ENCODE measurements at places on chromosomes 5 and 9.

- no peak for DNase-seq
Measured at GRCh38 chr5:33576726-33577590, 136.2 kb downstream of the TARS1 start.

DNA sequence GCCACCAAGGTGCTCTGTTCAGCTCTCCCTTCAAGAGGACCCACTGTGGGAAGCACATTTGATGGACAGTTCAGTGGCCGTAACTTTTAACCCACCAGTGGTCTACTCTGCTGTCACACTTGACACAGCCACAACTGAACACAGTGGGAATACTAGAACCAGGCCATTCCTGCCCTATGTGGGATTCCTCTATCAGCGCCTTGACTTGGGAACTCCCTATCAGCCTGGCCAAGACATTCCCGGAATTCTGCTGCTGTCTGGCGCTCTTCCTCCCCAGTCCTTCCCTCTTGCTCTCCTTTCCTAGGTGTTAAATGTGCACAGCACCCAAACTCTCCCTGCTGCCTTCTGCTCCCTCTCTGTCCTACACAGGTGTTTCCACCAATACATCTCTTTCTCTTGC, 23.1 kb upstream of the SH3PXD2B start:
- DNase-seq, result no peak

GRCh38 chr5:7473668-7474215, 77.8 kb downstream of the ADCY2 start:
- no peak for DNase-seq

GRCh38 chr5:368183-369084, 46.9 kb downstream of the AHRR start:
- DNase-seq, result no peak

GRCh38 chr5:6649186-6649585, 15.9 kb downstream of the SRD5A1 start:
- DNase-seq, result no peak

GRCh38 chr9:91488341-91488740, 64.7 kb upstream of the NFIL3 start:
- no peak for DNase-seq

GRCh38 chr5:74009502-74009901, 383.5 kb downstream of the ARHGEF28 start:
- no peak for DNase-seq

- no peak for DNase-seq
Measured at GRCh38 chr5:144125163-144125726, 45.2 kb downstream of the YIPF5 start.

- DNase-seq, result no peak
Measured at GRCh38 chr9:130271473-130271872, 5.9 kb downstream of the HMCN2 start.

DNA sequence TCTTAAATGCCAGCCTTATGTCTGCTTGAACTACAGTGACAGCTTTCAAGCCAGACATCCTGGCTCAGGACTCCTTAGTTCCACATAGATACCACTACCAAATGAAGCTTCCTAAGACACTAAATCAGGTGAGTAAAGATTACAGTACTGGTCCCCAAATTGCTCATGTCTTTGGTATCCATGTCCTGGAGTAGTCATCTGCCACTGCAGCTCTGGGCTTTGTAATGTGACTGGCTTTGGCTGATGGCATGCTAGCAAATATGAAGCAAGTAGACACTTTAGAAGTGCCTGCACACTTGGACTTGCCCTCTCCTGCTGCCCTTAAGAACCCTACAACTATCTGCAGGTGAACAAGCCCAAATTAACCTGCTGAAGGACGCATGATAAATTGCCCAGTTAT, 334.9 kb downstream of the BNC2 start:
- DNase-seq, result no peak

DNA sequence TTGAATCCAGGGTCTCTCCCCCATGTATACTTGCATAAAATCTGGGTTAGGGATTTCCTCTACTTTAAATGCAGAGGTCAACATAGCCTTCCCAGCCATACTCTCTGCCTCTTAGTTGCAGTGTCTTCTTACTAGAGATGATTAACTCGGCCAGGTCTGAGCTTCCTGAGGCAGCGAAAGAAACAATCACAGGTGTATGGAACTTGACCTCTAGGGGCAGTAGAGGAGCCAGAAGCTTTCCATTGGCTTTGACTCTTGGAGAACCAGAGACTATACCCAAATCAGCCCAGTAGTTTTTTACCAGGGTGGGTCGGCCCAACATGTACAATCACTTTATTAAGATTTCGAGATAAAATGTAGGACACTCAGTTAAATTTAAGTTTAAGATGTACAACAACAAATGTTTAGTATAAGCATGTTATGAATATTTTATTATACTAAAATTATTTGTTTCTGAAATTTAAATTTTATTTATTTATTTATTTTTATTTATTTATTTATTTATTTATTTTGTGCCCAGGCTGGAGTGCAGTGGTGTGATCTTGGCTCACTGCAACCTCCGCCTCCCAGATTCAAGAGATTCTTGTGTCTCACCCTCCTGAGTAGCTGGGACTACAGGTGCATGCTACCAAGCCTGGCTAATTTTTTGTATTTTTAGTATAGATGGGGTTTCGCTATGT, 48.0 kb upstream of the DMRT3 start:
- DNase-seq, result no peak

DNA sequence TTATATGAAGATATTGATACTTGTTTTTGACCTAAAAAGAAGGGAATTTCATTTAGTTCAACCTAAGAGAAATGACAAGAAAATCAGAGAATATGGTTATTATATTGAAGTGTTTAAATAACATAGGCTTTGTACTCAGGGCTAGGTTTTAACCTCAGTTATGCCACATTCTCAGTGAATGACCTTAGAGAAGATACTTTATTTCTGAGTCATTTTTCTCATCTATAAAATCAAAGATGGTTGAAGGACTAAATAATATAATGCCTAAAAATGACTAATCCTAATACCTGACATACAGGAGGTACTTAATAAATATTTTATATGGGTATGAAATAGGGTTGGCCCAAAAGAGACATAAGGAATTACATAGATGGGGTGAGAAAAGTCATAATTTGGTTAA, 32.3 kb downstream of the DIMT1 start:
- no peak for DNase-seq

DNA sequence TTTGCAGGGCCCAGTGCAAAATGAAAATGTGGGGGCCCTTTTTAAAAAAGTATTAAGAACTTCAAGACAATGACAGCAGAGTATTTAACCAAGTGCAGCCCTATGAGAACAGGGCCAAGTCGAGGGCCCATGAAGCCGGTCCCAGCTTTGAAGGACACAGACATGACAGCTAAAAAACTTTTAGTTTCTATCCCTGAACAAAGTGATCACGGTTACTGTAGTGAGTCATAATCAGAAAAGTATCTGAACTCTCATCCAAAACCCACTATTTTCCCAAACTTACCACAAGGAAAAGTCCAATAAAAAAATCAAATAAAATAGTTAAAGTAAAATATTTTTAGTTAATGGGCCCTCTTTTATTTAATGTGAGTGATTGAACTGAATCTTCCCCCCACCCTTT, 126.0 kb downstream of the MEF2C start:
- DNase-seq, result no peak

DNA sequence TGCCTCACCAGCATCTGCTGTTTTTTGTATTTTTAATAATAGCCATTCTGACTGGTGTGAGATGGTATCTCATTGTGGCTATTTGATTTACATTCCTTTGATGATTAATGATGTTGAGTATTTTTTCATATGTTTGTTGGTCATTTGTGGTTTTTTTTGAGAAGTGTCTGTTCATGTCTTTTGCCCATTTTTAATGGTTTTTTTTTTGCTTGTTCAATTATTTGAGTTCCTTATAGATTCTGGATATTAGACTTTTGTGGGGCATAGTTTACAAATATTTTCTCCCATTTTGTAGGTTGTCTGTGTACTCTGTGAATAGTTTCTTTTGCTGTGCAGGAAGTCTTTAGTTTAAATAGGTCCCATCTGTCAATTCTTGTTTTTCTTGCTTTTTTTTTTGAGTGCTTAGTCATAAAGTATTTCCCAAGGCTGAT, 148.1 kb downstream of the NPR3 start:
- no peak for DNase-seq

DNA sequence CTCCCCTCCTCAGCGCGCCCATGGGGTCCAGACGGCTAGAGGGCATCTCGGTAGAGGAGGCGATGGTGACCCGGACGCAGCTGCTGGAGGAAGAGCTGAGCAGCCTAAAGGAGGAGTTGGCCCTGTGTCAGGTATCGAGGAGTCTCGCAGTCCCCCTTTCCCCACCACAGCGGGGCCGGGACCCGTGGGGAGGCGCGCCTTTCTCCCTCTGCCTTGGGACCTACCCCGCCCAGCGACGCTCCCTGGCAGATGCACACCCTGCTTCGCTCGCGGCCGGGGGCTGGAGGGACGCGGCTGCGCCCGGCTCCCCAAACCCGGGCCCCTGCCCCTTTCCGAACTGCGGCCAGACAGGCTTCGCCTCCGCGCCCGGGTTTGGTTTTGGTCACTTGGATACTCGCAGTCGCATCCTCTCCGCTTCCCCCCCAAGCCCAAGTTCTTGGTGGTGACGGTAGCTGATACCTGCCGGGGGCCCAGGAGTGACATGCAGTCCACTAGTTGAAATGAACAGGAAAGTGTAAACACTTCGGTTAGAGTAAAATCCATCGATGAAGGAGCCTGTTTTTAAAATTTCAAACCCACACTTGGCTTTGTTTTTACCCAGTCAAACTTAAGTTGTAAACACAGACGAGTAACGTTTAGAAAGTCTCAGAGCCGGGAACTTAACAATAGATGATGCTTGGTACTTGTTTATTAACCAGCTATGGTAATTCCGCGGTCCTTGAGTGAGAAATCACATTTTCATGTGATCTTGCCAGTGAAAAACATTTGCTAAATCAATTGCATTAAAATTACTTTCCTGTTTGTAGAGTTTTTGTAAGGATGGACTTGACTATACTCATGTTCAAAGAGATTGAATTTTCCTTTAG, 688 bp downstream of the CNTLN start:
- DNase-seq, result peak; percentile 38

DNA sequence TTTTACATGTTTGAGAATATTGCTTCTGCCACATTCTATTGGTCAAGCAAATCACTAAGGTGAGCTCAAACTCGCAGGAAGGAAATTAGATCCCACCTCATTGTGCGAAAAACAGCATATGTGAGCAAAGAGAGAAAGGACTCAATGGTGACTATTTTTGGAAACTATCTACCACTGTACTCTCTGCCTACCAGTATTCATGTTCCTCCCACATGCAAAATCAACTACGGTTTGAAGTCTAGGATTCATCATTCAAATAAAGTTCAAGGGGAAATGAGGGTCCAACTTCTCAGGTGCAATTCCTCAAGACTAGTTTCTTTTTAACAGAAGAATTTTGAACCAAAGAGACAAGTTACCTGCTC, 60.6 kb downstream of the FAM174A start:
- no peak for DNase-seq

DNA sequence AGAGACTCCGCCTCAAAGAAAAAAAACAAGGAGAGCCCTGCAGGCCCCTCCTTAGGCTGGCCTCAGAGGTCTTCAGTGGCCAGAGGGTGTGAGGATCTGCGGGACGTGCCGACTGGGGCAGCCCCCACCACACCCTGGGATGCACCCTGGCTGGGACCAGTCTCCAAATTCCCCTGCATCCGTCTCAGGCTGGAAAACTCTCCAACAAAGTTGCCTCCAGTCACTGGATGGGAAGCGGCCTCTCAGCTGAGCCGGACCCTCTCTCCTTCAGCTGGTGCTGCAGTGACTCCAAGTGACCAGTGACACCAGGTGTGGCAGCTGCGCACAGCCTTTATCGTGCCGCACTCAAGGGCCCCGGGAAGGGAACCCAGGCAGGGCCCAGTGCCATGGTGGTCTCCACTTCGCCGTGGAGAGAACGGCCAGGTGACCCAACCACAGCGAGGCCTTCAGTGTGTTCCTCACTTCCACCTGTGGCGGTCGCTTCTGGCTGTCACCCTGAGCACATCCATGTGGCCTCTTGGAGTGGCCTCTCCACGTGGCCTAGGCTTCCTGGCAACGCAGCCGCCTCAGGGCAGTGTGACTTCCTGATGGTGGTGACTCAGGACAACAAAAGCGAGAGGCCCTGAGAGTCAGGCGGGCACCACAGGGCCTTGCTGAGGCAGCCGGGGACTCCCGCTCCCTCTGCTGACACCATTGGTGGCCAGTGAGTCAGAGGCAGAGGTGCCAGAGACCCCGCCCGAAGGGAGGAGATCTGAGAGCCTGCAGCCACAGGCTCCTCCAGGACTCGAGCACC, 19.3 kb upstream of the CAMSAP1 start:
- no peak for DNase-seq

DNA sequence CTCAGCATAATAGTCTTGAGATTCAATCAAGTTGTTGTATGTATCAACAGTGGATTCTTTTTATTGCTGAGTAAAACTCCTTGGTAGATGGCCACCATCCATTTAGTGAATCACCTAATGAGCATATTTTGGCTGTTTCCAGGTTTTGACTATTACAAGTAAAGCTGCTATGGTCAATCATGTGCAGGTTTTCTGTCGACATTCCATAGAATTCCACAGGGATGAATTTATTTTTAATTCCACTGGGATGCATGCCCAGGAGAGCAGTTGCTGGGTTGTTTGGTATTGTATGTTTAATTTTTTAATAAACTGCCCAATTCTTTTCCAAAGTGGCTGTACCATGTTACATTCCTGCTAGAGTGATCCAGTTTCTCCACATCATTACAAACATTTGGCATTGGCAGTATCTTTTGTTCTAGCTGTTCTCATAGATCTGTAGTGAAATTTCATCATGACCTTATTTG, 10.5 kb upstream of the S1PR3 start:
- DNase-seq, result no peak

- no peak for DNase-seq
Measured at GRCh38 chr5:122902263-122902662, 56.9 kb downstream of the SNX24 start.

- no peak for DNase-seq
Measured at GRCh38 chr5:457195-457961, 14.4 kb downstream of the EXOC3 start.

GRCh38 chr9:86353655-86354010, 577 bp downstream of the TUT7 start:
- no peak for DNase-seq

GRCh38 chr9:122821278-122821943, 7.0 kb downstream of the PDCL start:
- no peak for DNase-seq

DNA sequence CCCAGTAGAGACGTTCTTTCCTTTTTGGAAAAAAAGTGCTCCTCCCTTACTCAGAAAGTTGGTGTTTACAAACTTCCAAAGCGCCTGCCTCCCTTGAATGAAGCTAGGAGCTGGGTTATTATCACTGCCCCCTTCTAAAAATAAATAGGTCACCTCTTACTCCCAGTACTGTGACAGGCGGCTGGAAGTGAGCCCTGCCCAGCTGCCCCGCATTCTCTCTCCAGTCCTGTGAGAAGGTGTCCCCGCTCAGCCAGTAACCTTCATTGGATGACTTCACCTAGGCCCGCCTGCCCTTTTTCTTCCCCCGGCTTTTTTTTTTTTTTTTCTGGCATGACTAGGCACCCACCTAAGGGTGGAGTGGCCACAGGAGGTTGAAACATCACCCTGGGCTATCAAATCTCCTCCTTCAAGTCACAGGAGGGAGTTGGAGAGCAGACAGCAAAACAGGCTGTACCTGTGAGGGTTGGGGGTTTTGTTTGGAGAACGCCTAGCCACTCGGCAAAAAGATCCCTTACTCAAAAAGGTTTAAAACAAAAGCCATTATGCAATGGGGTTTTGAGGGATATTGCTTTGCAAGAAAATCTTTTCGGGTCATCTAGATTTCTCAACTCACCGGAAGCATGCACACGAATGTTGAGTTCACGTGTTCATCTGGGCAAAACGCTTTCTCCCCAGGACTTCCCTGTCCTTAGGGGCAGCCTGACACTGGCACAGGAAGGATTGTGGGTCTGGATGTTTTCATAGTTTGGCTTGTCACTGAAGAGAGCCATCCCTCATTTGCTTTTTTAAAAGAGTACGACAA, 43.3 kb upstream of the ZNF622 start:
- DNase-seq, result no peak
